ENCODE measurements at places on chromosomes 1 and 21. TPM values are rescaled to one million over a fixed set of nuclear protein-coding genes. Genes with fewer than 3 reads are reported as not detected.
A peak's percentile ranks its signal among the peaks of the same experiment; 100 is the strongest.

DNA sequence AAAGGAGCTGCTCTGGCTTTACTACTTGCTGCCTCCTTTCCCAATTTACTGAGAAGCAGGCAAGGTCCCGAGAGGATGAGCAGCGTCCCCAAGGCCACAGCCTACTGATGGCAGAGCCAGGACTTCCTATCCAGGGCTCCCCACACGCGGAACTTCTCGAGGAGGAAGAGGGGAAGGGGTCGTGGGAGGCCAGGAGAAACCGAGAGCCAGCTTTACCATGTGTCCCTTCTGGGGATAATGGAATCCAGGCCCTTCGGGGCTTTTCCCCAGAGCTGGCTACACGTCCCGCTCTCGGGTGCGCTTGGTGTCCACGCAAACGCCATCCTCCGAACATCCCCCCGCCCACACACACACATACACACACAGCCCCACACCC lies 4.3 kb upstream of the CCN1 start:
- no peaks in the 10 kb centered on the region for H3K4me1 ChIP-seq
- peak overlapping the region; percentile 99 for H3K27ac ChIP-seq
- DNase-seq: peak; percentile 71
- H3K27me3 ChIP-seq: no peaks in the 10 kb centered on the region
- peak overlapping the region; percentile 73 for H3K4me3 ChIP-seq
- no peaks in the 10 kb centered on the region for H3K36me3 ChIP-seq

DNA sequence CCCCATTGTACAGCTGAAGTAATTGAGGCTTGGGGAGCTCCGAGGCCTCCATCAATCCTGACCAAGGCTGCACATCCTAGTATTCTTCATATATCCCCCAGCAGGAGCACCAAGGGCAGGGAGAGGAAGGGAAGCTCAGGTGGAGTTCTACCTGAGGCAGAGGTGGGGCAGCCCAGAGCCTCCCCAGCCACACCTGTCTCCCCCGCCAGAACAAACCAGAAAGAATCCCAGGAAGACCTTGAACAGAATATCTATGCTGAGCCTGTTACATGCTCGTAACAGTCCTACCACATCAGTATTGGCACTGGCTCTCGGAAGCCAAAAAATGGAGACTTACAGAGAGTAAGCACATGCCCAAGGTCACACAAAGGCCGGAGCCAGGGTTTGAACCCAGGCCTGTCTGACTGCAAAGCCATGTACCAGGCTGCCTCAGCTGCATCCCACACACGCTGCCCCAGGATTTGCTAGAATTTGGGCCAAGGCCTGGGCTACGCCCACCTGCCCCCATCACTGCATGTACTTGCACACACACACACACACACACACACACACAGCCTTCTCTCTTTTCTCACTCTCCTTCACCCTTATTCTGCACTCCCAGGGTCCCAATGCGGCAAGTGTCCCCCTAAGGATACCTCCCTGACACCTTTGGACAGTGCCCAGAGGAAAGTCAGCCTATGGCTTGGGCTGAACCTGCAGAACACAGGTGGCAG lies 4.5 kb downstream of the E2F2 start:
- no peak for DNase-seq
- H3K4me1 ChIP-seq: peaks cover 16% of the 10 kb centered on the region
- H3K27ac ChIP-seq: no peak overlapping the region
- H3K4me3 ChIP-seq: no peak overlapping the region

MYOM3 gene
- total RNA-seq: 0.32 TPM

- no peaks in the 10 kb centered on the region for H3K36me3 ChIP-seq
- no peak overlapping the region for H3K4me3 ChIP-seq
- no peak overlapping the region for H3K27ac ChIP-seq
- DNase-seq: no peak
- peaks cover 15% of the 10 kb centered on the region for H3K4me1 ChIP-seq
- H3K27me3 ChIP-seq: no peaks in the 10 kb centered on the region
Measured at GRCh38 chr1:25062621-25063255, 132.7 kb upstream of the RUNX3 start.

ETV3L gene
- total RNA-seq: not detected

GRCh38 chr1:76802094-76802493 lies 65.2 kb upstream of the ST6GALNAC5 start:
- no peaks in the 10 kb centered on the region for H3K4me1 ChIP-seq
- H3K27me3 ChIP-seq: no peaks in the 10 kb centered on the region

- no peak for DNase-seq
- no peaks in the 10 kb centered on the region for H3K36me3 ChIP-seq
- H3K4me1 ChIP-seq: no peaks in the 10 kb centered on the region
- H3K27me3 ChIP-seq: no peaks in the 10 kb centered on the region
Measured at GRCh38 chr21:42066521-42066920, 4.6 kb upstream of the UMODL1 start.

SYNC gene
- total RNA-seq: 24.2 TPM

- peak overlapping the region; percentile 59 for H3K27ac ChIP-seq
- H3K36me3 ChIP-seq: no peaks in the 10 kb centered on the region
- H3K4me3 ChIP-seq: peak overlapping the region; percentile 15
- no peaks in the 10 kb centered on the region for H3K27me3 ChIP-seq
- peak; percentile 84 for DNase-seq
- no peaks in the 10 kb centered on the region for H3K4me1 ChIP-seq
Measured at GRCh38 chr1:159229260-159229885, 24.7 kb downstream of the ACKR1 start.

ESPN gene
- 11.1 TPM for total RNA-seq

DNA sequence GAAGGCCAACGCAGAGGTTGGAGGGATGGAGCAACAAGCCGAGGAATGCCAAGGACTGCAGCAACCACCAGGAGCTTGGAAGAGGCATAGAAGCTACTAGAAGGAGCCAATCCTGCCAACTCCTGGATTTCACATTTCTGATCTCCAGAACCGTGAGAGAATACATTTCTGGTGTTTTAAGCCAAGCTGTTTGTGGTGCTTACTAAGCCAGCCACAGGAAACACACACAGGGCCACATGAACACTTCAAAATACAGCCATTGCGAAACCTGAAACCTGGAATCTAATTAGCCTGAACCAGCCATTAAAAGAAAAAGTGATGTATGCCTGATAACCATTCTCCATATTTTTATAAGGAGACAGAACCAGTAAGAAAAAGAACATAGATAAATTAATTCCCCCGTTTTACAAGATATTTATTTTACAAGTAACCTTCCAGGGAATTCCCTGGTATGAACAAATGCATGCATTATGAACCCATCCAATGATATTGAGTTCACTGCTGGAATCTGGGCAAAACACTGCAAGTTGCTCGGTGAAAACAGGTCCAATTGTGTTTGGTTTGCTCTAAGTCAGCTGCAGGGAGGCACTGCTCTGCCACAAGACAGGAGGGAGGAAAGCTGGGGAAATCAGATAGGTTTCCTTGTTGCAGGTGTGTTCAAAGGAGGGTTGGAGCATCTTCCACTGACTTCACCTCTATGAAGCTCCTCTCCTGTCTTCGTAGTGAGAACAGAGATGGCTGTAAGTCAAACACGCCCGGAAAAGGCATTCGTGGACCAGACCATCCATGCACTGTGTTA lies 70.2 kb downstream of the ETS2 start:
- H3K4me3 ChIP-seq: no peak overlapping the region
- no peaks in the 10 kb centered on the region for H3K27me3 ChIP-seq
- H3K36me3 ChIP-seq: no peaks in the 10 kb centered on the region
- DNase-seq: no peak
- no peaks in the 10 kb centered on the region for H3K4me1 ChIP-seq

- no peaks in the 10 kb centered on the region for H3K36me3 ChIP-seq
- DNase-seq: no peak
- H3K27ac ChIP-seq: no peak overlapping the region
- H3K4me1 ChIP-seq: no peaks in the 10 kb centered on the region
Measured at GRCh38 chr1:3577300-3577699, 34.0 kb downstream of the MEGF6 start.

GRCh38 chr1:91510754-91511153 lies 10.1 kb downstream of the CDC7 start:
- no peak overlapping the region for H3K4me3 ChIP-seq
- H3K36me3 ChIP-seq: no peaks in the 10 kb centered on the region
- no peaks in the 10 kb centered on the region for H3K27me3 ChIP-seq
- H3K4me1 ChIP-seq: no peaks in the 10 kb centered on the region

PTBP2 gene
- 59.0 TPM for total RNA-seq

- DNase-seq: no peak
- no peaks in the 10 kb centered on the region for H3K4me1 ChIP-seq
- H3K27me3 ChIP-seq: no peaks in the 10 kb centered on the region
- H3K4me3 ChIP-seq: no peak overlapping the region
Measured at GRCh38 chr1:11187931-11188330, 1.2 kb upstream of the ANGPTL7 start.

AGO1 gene
- 23.4 TPM for total RNA-seq
